Bronchial epithelial cell (primary cell): ENCODE measurements at places on chromosomes 5 and 9. TPM values are rescaled to one million over a fixed set of nuclear protein-coding genes. Genes with fewer than 3 reads are reported as not detected.

OBP2B gene
- total RNA-seq, result not detected in 2 replicates

GRCh38 chr5:136047858-136048257 lies 19.1 kb downstream of the TGFBI start:
- DNase-seq, result no peak

ITK gene
- not detected in 2 replicates for total RNA-seq

NTRK2 gene
- total RNA-seq, result not detected in 2 replicates

GRCh38 chr9:78011049-78011448 lies 20.6 kb downstream of the GNAQ start:
- DNase-seq, result no peak

BHMT2 gene
- total RNA-seq, result not detected in 2 replicates

ANKDD1B gene
- total RNA-seq, result 1.3 and 1.9 TPM in 2 replicates

GPRIN1 gene
- 1.6 and 2.8 TPM in 2 replicates for total RNA-seq

- peak; percentile 32 for DNase-seq
Observed at GRCh38 chr5:127870914-127871313, 167.7 kb downstream of the CCDC192 start.
